ENCODE measurements at places on chromosomes 7 and 10. TPM values are rescaled to one million over a fixed set of nuclear protein-coding genes. Genes with fewer than 3 reads are reported as not detected.

SLF2 gene
- 27.9 TPM for total RNA-seq

PDE6C gene
- not detected for total RNA-seq

YAE1 gene
- 54.2 TPM for total RNA-seq

KIF11 gene
- total RNA-seq, result not detected

SEMA3E gene
- total RNA-seq, result 15.8 TPM

MINDY3 gene
- total RNA-seq, result 53.4 TPM

KEL gene
- total RNA-seq, result 0.98 TPM

ZNRF2 gene
- 27.9 TPM for total RNA-seq

CXCL12 gene
- total RNA-seq, result 146 TPM

CPVL gene
- total RNA-seq, result 18.6 TPM

CPEB3 gene
- 4.1 TPM for total RNA-seq

PLAC9 gene
- 27.7 TPM for total RNA-seq

GRID1 gene
- total RNA-seq, result 6.9 TPM

SGCE gene
- total RNA-seq, result 166 TPM

NUTM2D gene
- not detected for total RNA-seq

MACROH2A2 gene
- 1.8 TPM for total RNA-seq

VPS41 gene
- 41.2 TPM for total RNA-seq

ACTL6B gene
- not detected for total RNA-seq

PRTFDC1 gene
- 9.4 TPM for total RNA-seq

NUP205 gene
- 62.8 TPM for total RNA-seq

SYT15B gene
- total RNA-seq, result 11.3 TPM

ZSCAN21 gene
- 28.9 TPM for total RNA-seq

ARID5B gene
- total RNA-seq, result 57.9 TPM

TMEM168 gene
- total RNA-seq, result 10.3 TPM

RARRES2 gene
- 214 TPM for total RNA-seq

EMX2 gene
- total RNA-seq, result 6.7 TPM

CHRM2 gene
- total RNA-seq, result 0.49 TPM

MSMB gene
- total RNA-seq, result not detected

IMPDH1 gene
- 11.9 TPM for total RNA-seq

NODAL gene
- not detected for total RNA-seq

ETV1 gene
- 35.3 TPM for total RNA-seq

Data from uterus (tissue), 4 donors.